ENCODE measurements at places on chromosomes 11 and 22. TPM values are rescaled to one million over a fixed set of nuclear protein-coding genes. Genes with fewer than 3 reads are reported as not detected.

The WBP2NL gene
- 3.5 TPM for total RNA-seq

The PHF5A gene
- total RNA-seq, result 51.5 TPM

The NCF4 gene
- total RNA-seq, result 70.4 TPM

The RBX1 gene
- total RNA-seq, result 83.1 TPM

The MUC2 gene
- not detected for total RNA-seq

The PRR33 gene
- total RNA-seq, result not detected

The MPZL3 gene
- total RNA-seq, result 23.9 TPM

The CLCF1 gene
- total RNA-seq, result 0.29 TPM

The ESRRA gene
- total RNA-seq, result 50.8 TPM

The RBMXL2 gene
- 0.10 TPM for total RNA-seq

The HSPB2 gene
- not detected for total RNA-seq

The BBOX1 gene
- total RNA-seq, result not detected

The EFCAB6 gene
- not detected for total RNA-seq

The OR52E5 gene
- total RNA-seq, result not detected

The SELENOM gene
- 9.6 TPM for total RNA-seq

The GLB1L2 gene
- total RNA-seq, result 3.1 TPM

The SHANK2 gene
- not detected for total RNA-seq

The SLC22A9 gene
- not detected for total RNA-seq

The ALDH3B2 gene
- not detected for total RNA-seq

The ETS1 gene
- 762 TPM for total RNA-seq

The CHST1 gene
- total RNA-seq, result not detected

The SHISAL1 gene
- total RNA-seq, result not detected

The ST14 gene
- total RNA-seq, result not detected

The CYP2D6 gene
- 7.0 TPM for total RNA-seq

The CBX6 gene
- total RNA-seq, result 96.2 TPM

The MS4A12 gene
- total RNA-seq, result not detected

The MMP12 gene
- total RNA-seq, result not detected

The PTH gene
- total RNA-seq, result not detected

The OTOG gene
- total RNA-seq, result not detected

The OR56B4 gene
- total RNA-seq, result not detected

The RPUSD4 gene
- total RNA-seq, result 36.9 TPM
